Ovary (tissue), 10 donors: ENCODE measurements at places on chromosomes 7 and 10. TPM values are rescaled to one million over a fixed set of nuclear protein-coding genes. Genes with fewer than 3 reads are reported as not detected.

Gene OR9A2
- total RNA-seq = not detected

Gene TMEM178B
- total RNA-seq = 1.6 TPM

Gene PIP
- not detected for total RNA-seq

Gene SLC18A3
- total RNA-seq = not detected

Gene GSAP
- total RNA-seq = 8.6 TPM

DNA sequence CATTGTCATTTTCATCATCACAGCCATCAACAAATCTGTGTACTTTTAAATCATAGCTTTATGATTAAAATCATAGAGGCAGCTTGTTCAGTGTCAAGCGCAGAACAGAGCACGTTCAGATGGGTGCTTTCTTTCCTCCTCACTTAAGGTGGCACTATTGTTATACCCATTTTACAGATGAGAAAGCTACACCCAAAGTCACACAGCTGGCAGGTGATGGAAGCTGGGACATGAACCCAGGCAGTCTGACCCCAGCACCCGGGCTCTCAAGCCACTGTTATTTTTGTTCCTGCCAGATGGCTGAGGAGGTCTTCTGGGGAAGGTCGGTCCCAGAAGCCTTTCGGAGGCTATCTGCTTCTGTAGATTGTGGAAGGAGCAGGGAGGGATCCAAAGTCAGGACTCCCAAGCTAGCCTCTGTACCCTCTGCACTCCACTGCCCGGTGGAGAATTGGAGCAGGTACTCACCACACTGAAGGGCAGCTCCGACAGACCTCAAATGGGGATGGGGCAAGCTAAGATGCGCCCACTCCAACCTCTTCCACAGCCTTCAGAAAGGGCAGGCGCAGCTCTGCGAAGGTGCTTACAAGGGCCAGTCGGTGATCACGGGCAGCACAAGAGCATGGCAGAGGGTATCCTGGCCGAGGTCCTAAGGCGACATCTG, 610 bp downstream of the AVPI1 start:
- no peak for DNase-seq

GRCh38 chr7:98808751-98809460, 60.9 kb downstream of the TMEM130 start:
- DNase-seq = no peak

DNA sequence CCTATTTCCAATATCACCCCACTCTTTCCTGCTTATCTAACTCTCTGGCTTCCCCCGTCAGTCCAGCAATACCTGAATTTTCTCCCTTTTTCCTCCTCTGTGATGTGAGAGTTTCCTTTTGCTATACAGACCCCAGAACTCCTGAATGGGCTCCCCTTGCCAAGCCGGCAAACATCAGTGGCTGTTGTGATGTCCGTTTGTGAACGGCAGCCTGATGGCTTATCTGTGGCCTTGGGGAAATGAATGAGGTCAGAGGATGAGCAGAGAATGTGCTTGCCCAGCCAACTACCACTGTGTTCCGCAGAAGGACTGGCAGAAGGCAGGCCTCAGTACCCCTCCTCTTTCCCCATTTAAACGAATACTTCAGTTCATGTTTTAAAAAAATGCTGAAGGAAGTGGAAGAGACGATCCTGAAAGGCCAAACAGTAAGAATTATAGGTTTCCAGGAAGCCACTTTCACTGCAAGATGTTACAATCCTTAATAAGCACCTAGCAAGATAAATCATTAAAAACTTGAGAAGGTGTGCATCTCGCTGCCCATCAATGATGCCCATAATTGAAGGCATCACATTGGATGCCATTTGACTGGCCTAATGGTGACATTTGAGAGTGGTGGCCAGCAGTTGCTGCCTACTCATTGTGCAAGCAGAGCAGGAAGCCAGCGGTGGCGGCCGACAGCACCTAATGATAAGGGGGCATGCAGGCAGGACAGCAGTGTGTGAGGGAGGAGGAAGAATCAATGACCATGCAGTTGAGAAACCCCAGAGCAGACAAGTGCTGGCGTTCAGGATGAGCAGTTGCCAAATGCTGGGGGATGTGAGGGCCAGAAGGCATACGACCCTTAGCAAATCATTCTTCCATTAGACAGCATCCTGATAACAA, 31.5 kb downstream of the SLC18A2 start:
- no peak for DNase-seq

GRCh38 chr7:6551016-6551511, at the start of gene GRID2IP:
TSS of gene GRID2IP (minus strand) at chr7:6551461. CDS start at chr7:6551436, 25 bp downstream.
- no peak for DNase-seq

GRCh38 chr10:4688601-4689000, 137.4 kb upstream of the AKR1E2 start:
- DNase-seq = no peak

DNA sequence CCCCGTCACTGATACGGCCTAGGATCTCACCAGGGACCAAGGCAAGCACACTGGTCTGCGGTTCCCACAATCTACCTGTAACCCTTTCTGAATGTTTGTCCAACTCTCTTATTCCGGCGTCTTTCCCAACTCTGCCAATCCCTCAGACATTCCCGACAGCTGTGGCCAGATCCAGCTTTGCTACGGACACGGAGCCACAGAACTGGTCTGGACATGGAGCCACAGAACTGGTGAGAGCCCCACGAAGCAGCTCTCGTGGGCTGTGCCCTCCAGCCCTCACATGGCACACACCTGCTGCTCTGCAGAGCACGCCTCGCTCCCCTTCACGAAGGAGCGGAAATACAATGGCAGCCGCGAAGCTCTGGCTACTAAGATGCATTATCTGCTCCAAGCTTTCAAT, 376.8 kb downstream of the DNAJB6 start:
- no peak for DNase-seq

- DNase-seq = no peak
Measured at GRCh38 chr7:71364551-71364950, 232.6 kb downstream of the GALNT17 start.

DNA sequence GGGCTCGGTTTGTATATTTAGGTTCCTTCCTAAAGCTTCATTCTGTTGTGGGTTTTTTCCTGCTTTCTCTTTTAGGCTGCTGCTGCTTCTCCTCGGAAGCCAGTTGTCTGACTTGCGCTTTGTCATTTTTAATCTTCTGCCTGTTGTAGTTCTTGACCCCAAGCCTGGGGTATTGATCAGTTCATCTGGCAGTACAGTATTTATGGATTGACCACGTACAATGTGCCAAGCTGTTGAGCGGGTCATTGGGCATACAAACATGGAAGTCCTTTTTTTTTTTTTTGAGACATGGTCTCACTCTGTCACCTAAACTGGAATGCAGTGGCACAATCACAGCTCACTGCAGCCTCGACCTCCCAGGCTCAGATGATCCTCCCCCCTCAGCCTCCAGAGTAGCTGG, 4.3 kb downstream of the PROSER2 start:
- DNase-seq = no peak

DNA sequence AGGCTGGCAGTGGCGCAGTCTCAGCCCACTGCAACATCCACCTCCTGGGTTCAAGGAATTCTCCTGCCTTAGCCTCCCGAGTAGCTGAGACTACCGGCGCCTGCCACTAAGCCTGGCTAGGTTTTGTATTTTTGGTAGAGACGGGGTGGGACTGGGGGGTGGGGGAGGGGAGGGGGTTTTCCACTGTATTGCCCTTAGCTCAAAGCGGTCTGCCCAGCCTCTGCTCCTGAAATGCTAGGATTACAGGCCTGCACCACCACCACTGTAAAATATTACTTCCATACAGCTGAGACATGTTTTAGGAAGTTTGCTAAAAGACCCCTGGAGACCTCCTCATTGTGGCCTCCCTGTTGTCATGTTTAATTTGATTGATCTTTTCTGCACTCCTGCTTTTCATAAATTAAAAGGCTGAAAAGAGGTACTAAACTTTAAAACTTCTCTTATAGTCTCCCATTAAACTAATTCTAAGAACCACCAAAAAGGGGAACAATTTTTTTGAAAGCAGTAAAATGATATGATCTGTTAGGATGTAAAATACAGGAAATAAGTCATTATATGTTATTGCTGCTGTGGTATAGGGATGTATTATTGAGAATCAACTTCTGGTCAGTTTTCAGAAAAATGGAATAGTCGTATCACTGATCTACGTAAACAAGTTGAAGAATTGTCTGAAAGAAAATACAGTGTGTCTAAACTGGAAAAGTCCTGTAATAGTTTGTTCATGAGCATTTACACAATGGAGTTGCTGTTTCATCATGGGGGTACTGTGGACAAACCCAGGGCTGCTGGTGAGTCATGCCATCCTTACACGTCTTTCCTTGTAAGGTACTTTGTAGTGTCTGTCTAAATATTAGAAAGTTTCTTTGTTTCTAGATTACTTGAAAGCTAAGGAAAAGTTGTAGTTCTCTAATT, 72.9 kb upstream of the TMEM248 start:
- DNase-seq = no peak

DNA sequence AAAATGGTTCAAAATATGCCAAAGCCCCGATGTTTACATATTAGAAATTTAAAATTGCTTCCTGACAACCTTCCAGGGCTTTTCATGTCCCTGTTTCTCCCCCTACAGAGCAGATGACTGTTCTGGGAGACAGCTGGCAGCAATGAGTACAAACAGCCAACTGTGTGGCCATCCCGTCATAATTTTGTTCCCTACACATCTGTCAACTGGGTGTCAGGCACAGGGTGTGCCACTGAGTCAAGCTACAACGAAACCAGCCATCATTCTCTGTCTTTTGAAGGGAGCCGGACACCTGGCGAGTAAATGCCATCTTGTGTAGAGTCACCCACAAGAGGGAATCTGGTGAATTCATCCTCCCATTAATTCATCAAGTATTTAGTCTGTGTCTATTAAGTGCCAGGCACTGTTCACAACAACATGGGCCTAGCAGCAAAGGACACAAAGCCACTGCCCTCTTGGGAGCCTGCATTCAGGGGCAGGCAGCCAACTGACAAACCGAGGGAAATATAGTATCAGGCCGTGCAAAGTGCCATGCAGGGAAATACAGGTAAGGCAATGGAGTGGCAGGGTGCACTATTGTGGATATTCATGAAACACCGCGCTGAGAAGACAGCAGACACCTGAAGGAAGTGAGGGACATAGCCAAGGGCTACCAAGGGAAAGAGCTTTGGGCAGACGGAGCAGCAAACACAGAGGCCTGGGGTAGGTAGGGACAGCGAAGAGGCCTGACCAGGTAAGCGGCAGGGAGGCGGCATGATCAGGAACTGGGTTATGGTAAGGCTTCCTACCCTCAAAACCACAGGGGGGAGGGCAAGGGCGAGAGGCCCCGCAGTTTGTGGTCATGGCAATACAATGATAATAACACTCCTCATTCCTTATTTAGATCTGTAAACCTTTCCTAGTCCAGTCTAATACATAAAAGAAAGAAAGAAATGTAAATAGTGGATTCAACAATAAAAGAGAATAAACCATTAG, 213.6 kb downstream of the FAM107B start:
- DNase-seq = no peak

DNA sequence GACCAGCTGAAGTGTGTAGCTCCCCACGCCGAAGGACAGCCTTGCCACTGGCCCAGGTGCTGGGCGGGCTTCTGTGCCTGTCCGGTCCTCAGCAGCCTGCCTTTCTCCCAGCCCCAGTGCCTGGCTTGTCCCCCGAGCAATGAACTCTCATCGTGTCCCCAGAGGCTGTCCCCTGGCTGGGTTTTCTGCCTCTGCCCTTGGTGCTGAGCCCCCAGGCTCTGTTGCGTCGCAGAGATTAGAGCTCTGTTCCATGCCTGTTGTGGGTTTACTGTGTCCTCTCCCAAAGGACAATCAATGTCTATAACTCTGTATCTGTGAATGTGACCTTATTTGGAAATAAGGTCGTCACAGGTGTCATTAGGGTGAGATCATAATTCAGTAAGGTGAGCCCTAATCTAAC, 226.1 kb upstream of the SHH start:
- no peak for DNase-seq

DNA sequence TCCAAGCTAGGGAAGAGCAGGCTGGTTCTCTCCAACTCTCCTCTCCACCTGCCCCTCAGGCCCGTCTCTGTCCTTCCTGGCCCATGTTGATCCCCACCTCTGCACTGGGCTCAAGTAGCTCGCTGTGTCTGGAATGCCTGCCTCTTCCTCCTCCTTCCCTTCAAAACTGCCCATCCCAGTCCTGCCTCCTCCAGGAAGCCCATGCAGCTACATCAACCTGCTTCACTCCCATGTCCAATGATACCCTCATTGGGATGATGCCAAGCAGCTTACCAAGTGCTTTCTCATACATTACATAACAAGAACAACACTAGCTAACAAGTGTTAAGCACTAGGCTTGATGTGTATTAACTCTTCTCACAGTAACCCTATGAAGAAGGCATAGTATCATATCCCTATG, 8.2 kb downstream of the ASB10 start:
- no peak for DNase-seq

- no peak for DNase-seq
Measured at GRCh38 chr7:71826141-71826540, 586.0 kb downstream of the CALN1 start.

- no peak for DNase-seq
Measured at GRCh38 chr10:132097609-132098377, 32.0 kb downstream of the JAKMIP3 start.
